ENCODE measurements at places on chromosomes 13 and 19.

GRCh38 chr19:1067341-1067957, 482 bp downstream of the ARHGAP45 start:
- DNase-seq = no peak

- DNase-seq = no peak
These were observed 17.3 kb downstream of the MPHOSPH8 start for GRCh38 chr13:19650742-19651141.

- no peak for DNase-seq
These were observed 15.9 kb downstream of the NHLRC3 start for GRCh38 chr13:39054112-39054511.

GRCh38 chr13:112850273-112850672, 118.7 kb upstream of the MCF2L start:
- DNase-seq = no peak

GRCh38 chr13:92727118-92727517, 499.5 kb upstream of the GPC6 start:
- DNase-seq = no peak

DNA sequence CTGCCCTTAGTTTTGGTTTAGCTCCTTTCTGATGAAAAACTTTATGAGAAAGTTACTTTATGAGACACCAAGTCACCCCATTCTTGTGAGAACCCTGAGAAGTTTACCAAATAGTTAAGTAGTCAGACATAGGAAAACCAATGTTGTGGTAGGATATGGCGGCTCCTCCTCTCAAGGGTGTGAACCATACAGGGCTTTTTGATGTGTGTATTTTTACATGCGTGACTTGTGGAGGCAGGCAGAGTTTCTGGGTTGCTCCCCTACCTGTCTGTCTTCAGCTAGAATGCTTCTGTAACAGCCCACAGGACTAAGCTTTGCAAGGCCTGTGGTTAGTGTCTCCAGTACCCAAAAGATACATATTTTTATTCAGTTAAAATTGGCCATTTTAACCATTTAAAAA, 18.3 kb downstream of the UBAC2 start:
- no peak for DNase-seq

- no peak for DNase-seq
These were observed 36.1 kb downstream of the PTPRS start for GRCh38 chr19:5304486-5304885.

GRCh38 chr19:35722461-35722860, 4.7 kb downstream of the KMT2B start:
- DNase-seq = no peak

- DNase-seq = no peak
These were observed 447.9 kb downstream of the DCT start for GRCh38 chr13:94031609-94032008.

DNA sequence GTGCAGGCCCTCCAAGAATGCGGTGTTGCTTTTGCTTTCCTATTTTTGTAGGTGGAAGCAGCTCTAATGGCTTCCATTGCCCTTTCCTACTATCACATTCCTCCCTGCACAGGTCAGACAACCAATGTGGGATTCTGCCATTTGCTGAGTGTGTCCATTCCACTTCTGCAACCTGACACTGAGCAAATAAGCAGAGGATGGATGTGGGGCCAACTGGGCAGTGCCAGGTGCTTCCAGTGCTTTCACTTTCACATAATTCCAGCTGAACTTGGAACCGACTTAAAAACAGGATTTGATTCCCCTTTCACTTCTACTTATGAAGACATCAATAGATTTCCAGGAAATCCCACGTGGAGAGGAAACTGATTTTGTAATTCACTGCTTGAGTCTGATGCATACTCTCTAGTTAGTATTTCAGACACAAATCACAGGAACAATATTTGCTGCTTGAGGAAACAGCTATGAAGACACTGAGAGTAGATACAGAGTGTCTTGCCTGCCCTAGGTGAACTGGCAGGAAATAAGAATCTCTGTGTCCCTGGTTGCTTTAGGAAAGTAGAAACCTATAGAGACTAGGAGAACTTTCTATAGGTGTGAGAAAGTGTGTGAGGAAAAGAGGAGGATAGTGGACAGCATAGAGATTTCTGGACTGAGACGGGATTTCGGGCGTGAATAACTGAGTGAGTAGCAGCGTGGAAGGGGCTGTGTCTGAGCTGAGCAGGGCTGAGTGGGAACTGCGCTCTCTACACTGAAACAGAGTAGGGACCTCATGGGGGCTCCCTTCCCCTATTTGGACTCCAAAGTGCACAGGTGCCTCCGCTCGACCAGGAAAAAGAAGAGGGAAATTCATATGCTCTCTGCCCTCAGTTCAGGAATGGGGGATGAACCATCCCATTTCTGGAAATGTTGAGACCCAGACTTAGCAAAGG, 22.5 kb downstream of the LGALS16 start:
- DNase-seq = no peak

Data from WERI-Rb-1 (cell line).